ENCODE measurements at places on chromosomes 16 and 17.

DNA sequence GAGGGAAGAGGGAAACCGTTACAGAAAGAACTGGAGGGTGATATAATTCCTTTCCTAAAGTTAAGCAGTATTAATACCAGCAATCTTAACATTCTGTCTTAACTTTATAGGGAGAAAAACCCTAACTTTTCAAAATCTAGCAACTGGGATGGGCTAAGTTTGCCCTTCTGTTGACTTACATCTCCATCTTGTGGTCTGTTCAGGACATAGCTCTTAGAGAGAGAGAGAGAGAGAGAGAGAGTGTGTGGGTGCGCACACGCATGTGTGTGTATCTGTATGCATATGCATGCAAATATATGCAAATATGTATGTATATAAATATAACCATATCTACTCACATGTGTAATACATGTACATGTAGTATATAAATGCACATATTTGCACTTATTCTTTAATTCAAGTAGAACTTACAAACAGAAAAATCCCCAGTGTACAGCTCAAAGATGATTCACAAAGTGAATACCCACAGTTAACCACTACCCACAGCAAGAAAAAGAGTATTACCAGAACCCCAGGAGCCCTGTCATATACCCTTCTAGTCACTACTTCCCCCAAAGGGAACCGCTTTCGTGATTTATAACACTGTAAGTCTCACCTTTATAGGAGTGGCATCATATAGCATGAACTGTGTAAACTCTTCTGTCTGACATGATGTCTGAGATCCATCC is 46.5 kb downstream of the STX8 start:
- peak; percentile 15 for DNase-seq

- DNase-seq = no peak
These were observed 30.1 kb downstream of the USP22 start for GRCh38 chr17:21012736-21013135.

DNA sequence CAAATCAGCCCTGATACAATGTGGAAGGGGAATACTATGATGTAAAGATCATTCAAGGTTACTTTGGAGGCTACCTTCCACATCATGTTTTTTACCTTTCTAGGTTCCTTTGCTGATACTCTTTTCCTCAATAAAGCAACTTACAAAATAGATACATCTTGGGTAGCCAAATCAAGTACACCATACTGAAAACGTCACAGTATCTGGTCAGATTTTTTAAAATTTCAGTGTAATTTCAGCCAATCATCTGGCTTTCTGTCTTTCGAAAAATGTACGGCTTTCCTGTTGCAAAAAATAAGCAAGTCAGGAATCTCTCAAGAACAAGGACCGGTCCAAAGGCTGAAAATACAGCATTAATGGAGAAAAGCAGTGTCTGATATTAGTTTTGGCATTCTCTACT is 15.6 kb upstream of the MED13 start:
- DNase-seq = no peak

- DNase-seq = no peak
These were observed 3.8 kb downstream of the MRPL12 start for GRCh38 chr17:81706757-81707624.

DNA sequence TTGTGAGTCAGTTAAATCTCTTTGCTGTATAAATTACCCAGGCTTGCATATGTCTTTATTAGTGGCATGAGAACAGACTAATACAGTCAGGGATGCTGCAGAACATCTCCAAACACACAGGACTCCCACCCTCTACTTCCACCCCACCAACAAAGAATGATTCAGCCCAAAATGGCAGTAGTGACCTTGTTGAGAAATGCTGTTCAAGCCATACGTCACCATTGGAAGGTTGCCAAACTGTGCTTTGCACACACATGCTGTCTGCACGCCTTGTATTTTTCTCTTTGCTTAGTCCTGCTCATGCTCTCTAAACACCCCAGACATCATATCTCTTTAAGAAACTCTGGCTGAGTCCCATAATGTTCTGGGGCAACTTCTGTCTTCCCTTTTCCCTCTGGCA is 589.6 kb downstream of the WWOX start:
- DNase-seq = no peak

DNA sequence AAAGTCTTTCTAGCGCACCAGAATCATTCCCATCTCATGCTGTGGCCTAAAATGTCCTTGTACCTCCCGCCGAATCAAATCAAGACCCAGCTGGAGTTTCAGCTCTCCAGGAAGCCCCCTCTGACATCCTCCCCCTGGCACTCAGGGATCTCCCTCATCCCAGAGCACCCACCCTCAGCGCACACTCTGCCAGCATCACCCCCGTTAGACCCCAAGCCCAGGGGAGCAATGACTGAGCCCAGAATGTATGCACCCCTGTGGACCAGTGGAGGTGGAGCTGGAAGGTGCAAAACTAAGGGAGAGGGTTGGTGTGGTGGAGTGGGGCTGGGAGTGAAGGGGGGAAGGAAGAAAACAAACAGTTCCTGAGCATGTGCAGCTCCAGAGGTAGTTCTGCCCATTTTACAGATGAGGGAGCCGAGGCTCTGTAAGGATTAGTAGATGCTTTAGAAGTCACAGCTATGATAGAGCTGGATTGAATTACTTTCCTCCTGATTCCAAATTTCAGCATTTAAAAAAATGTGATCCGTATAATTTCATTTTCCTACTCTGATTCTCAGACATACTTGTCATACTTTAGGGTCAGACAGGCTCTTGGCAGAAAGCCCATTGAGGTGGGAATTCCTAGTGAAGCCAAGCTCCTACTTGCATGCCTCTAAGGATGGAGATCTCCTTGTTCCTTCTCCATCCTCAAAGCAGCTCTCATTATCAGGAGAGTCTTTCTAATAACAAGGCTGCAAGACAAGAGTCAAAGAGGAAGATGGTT is 242.7 kb downstream of the KATNIP start:
- DNase-seq = no peak

DNA sequence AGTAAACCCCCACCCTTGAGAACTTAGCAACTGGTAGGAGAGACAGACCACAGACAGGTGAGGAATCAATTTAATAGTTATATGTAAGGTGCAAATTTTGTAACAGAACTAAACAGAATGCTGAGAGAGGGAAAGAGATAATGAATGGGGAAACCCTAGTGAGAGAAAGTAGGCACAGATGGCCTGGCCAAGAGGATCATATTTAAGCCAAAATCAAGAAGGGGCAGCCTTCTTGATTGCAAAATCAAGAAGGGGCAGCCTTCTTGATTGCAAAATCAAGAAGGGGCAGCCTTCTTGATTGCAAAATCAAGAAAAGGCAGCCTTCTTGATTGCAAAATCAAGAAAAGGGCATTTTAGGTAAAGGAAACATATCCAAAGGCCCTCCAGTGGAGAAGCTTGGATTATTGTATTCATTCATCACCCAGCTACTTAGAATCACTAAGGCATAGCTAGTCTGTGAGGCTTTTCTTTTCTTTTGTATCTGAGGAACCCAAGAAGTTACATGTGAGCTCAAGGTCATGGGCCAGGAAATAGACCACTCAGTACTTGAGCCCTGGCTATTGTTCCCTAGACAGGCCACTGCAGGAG is 190.6 kb downstream of the CYLD start:
- DNase-seq = no peak

GRCh38 chr17:58504826-58505351 is 9.5 kb downstream of the MTMR4 start:
- DNase-seq = no peak

DNA sequence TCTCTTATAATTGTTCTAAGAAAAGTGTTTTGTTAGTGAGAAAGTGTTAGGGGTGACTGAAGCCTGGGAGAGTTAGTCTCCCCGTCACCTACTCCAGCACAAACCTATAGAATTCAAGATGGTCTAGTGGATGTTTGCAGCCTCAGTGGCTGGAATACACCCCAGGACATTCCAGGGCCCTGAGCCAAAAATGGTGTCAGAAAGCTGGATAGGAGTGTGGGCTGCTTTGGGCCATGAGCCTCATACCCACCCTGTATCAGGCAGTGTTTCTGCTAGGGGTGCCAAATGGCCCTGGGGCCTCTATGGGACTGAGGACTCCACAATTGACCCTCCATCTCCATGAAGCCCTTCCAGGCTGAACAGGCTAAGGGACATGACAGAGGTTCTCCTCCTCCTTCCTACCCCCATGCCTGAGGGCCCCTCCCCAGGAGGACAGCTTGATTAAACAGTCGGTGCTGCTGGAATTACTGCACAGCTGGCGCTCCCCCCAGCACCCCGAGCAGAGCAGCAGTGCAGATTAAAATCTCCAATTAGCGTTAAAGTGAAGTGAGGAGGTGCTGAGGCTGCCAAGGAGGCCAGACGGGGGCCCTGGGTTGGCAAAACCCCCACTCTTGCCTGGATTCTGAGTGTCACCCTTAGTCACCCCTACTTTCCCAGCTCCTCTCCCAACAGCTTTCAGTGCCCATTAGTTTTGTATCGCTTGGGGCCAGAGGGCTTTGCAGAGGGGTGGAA is 59.1 kb downstream of the NEUROD2 start:
- DNase-seq = no peak

DNA sequence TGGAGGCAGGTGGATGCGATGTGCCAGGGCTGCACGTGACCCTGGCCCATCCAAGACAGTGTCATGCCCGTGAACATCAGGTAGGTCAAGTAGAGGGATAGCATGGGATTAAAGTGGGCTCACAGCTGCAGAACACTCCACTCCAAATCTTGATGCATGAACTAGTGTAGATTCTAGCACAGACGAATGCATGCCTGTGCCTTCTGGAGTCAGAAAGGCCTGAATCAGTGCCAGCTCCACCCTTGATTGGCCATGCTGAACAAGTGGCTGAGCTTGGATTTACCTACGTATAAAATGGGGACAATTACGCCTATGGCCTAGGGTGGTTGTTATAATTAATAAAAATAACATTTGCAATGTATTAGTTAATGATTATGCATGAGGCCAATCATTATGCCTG is 10.6 kb downstream of the IRX3 start:
- DNase-seq = no peak

- DNase-seq = peak; percentile 18
These were observed 181.2 kb upstream of the COX10 start for GRCh38 chr17:13888056-13888609.

DNA sequence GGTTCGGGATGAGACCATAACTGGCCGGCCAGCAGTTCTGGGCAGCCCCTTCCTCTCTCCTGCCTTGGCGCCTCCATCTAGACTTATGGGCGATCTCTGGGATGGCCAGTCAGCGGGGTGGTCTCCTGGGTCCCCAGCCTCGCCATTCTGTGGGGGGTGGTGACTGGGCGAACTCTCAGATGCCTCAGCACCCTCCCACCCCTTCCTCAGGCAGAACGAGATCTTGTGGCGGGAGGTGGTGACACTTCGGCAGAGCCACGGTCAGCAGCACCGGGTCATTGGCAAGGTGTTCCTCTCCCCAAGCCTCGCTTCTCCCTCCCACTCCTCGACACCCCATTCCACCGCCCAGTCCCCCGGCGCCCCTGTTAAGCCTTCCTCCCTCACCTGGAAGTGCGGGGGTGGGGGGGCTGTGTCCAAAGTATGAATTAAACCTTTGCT is 1.6 kb downstream of the HSF4 start:
- DNase-seq = no peak

GRCh38 chr16:87648236-87648635 is 45.9 kb downstream of the JPH3 start:
- DNase-seq = peak; percentile 30

GRCh38 chr16:70428178-70428998 is 10.5 kb downstream of the ST3GAL2 start:
- peak; percentile 45 for DNase-seq

DNA sequence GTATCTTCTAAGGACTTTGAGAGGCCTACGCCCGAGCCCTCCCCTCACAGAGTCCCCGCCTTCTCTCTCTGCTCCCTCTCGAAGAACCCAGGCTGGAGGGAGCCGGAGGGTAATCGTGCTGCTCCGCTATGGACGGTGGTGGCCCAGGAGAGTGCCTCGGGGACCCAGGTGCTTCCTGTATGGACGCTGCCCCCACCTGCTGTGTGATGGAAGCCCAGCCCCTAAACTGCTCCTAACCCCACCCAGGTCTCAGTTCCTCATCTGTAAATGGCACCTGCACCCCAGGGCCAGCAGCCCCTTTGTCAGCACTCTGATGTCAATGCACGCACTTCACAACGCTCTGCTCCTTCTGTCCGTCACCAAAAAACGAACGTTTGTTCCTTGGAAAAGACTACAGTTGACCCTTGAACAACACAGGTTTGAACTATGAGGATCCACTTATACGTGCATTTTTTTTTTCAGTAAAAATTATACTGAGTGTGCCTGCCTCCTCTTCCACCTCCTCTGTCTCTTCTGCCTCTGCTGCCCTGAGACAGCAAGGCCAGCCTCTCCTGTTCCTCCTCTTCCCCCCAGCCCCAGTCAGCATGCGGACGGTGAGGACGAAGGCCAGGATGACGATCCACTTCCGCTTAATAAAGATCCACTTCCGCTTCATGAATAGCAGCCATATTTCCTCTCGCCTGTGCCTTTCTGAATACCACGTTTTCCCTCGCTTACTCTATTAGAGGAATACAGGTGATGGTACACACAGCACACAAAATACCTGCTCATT is 118.3 kb downstream of the BANP start:
- DNase-seq = no peak

DNA sequence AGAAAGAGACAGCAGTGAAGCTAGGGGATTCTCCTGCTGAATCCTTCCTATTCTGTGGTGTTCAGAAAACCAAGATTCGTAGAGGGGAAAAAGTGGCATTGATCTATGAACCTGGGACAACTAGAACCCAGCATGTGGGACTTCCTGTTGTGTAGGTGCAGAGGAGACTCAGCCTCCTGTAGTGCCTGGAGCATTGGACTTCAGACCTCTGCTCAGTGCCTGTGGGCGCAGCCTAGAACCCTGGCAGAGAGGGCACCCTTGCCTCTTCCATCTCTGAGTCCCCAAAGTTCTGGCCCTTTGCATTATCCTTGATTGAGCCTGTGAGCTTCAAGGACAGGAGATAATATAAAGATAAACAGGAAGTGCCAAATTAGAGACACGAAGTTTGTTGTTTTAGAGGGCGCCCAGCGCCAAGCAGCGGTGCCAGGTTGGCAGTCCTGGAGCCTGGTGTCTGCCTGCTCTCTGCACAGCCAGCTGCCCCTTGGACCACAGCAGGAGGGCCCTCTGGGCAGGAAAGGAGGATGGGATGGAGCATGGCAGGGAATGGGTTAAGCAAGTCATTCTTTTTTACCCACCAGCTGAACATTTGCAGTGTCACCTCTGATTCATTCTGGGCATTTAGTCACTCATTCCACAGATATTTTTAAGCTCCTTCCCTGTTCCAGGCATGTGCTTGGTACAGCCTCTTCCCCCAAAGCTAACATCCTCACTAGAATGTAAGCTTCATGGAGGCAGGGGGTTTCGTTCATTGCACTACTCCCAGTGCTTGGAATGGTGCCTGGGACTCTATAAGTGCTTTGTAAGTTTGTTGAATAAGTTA is 11.9 kb upstream of the SP6 start:
- no peak for DNase-seq

GRCh38 chr17:81958633-81959342 is 2.2 kb downstream of the NOTUM start:
- no peak for DNase-seq
